ENCODE measurements at places on chromosomes 16 and 17. TPM values are rescaled to one million over a fixed set of nuclear protein-coding genes. Genes with fewer than 3 reads are reported as not detected.

The PRDM7 gene
- total RNA-seq: not detected

The PRKCB gene
- total RNA-seq: not detected

The SLC6A2 gene
- total RNA-seq: 0.26 TPM

The KRT35 gene
- total RNA-seq: not detected

The MYOCD gene
- total RNA-seq: not detected

The TLCD2 gene
- 4.5 TPM for total RNA-seq

The HOXB6 gene
- total RNA-seq: not detected

The ADAT1 gene
- 67.9 TPM for total RNA-seq

The MAFG gene
- total RNA-seq: 19.6 TPM

The KIF18B gene
- total RNA-seq: not detected
